ENCODE measurements at places on chromosomes 2 and 18.

DNA sequence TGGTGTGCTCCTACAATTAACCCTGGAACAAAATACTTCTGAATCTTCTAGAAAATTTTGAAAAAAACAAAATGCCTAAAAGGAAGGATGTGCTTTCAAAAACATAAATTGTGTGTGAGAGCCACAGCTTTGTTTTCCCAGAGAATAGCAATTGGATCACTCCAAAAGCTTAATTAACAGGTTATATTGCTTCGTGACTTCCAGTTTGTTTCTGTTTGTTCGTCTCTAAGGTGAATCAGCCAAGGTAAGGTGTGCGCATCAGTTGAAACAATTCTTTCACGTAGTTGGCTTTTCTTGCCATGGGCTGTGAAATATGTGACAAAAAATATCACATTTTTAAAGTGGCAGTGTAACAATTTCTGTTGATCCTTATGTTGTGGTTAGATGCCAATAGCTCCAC is 90.3 kb upstream of the BARD1 start:
- DNase-seq = no peak

GRCh38 chr2:167471734-167472133 is 583.5 kb downstream of the XIRP2 start:
- DNase-seq = no peak

DNA sequence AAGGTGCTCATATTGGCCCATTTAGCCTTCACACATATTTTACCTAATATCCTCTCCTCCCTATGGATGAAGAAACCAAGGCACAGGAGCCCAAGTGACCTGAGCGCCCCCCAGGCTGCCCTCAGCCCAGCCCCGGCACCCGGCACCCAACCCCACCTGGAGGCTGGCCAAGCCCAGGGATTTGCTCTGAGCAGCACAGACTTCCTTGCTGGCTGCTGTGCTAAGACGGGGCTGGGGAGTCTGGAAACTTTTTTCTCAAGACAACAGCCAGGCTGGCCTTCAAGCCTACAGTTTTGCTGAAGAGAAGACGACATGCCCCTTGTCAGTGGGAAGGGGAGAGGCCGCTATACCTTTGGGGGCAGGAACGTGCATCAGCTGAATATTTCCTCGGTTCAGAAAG is 52.7 kb upstream of the LAMA1 start:
- DNase-seq = no peak

DNA sequence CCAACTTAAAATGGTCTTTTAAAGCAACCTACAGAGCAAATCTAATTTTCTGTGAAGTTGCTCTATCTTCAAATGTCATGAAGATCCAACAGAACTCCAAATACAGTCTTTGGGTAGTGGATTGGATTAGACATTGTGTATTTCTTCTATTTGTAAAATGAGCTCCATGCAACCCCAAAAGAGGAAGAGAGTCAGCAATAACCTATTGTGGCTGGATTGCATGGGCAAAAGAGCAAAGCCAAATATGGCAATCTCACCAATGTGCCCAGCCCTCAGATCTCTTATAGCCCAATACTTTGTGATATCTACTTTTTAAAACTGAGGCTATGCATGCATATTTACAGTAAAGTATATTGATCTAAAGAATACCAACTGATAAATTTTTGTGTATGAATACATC is 146.3 kb downstream of the TXNL1 start:
- DNase-seq = no peak
